ENCODE measurements at places on chromosomes 11 and 22.

- DNase-seq: no peak
Measured at GRCh38 chr22:47161631-47162030, 399.2 kb downstream of the TBC1D22A start.

DNA sequence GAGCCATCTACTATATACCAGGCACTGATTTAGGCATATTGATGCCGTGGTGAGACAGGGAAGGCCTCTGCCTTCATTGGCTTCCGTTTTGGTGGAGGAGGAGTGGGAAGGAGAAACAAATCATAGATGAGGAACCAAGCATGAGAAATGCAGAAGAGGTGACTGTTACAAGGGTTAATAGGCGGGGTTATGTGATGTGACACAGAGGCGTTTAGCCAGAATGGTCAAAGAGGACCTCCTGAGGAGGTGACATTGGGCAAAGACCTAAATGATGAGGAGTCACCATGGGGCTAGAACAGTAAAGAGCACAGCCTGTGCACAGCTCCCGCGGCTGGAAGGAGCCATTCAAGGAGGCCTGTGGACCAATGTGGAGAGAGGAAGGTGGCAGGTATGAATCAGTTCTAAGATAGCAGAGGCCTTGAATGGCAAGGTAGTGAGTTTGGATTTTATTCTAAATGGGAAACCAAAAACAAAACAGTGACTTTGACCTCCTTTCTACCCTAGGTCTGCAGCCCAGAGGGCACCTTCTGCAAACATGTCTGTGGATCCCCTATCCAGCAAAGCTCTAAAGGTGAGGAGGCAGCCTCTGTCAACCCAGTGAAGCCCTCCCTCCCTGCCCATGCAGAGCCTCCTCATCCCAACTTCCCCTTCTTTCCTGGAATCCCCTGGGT, 11.7 kb downstream of the MAFF start:
- DNase-seq: no peak

DNA sequence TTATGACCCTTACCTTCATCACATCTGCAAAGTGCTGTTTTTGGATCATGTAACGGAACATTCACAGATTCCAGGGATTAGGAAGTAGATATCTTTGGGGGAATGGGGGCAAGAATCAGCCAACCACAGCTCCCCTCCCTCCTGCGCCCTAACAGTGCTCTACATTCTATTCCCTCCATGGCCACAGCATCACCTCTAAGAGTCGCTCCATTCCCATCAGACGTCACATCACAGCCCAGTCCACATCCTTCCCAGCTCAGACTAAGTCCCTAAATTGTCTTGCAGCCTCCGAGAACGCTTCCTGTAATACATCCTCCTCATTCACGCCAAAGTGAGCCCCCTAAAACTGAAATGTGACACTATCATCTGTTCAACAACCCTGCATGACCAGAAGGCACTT, 5.9 kb downstream of the SCGB1D1 start:
- DNase-seq: no peak

DNA sequence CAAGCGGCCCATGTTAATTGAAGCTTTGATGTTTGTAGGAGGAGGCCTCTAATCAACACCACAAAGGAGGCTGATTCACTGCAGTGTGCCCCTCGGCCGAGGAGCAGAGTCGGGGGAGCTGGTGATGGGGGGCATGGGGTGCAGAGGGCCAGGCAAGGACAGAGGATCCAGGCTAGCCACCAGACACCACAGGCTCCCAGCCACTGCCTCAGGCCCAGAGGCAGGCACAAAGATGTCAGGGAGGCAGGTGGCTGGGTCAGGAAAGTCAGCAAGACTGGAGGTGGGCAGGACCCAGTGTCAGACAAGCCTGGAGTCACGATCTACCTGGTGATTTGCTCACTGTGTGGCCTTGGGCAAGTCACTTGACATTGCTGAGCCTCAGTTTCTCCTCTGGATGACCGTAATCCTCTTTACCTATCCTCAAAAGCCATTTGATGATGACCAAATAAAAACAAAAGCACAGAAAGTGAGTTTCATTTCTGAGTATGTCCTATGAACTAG, 121.0 kb downstream of the BUD13 start:
- no peak for DNase-seq

DNA sequence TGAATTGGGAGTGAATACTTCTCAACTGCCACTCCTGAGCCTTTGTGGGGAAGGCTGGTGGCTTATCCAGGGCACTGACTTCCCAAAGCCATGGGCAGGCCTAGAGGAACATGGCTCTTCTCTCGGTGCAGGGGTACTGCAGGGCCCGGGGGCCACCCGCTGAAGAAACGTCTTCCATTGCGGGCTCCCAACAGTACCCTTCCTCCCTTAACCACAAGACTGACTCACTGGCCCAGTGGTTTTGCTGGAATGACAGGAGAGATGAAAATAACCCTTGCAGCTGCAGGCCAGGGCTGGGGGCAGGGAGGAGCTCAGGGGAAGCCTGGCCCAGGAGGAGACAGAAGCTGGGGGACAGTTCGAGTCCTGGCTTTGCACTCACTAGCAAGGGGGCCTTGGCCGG, 13.5 kb downstream of the TXN2 start:
- no peak for DNase-seq

- no peak for DNase-seq
Measured at GRCh38 chr11:47415949-47416472, 7.6 kb downstream of the SLC39A13 start.

- no peak for DNase-seq
Measured at GRCh38 chr22:39725351-39726035, 154.9 kb downstream of the CACNA1I start.

DNA sequence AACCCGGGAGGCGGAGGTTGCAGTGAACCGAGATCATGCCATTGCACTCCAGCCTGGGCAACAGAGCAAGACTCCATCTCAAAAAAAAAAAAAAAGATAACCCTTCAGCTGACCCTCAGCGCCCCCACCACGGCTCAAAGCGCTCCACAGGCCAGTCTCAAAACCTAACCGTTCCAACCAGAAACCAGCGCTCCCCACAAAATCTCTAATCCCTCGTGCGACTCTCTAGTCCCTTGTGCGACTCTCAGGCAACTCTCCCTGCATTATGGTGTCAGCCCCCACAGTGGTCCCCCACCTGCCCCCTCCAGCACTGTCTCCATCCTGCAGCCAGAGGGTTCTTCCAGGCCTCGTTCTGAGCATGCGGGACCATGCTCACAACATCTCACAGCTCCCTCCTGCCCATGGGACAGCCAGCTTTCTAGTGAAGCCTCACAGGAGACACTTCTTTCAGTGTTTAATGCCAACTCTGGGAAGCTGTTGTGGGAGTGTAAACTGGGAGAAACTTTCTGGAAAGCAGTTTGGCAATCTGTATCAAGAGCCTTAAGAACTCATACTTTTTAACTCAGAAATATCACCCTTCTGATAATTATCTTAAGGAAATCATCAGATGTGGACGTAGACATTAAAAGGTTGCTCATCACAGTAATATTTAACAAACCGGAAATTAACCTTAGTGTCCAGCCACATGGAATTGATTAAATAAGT, 4.2 kb upstream of the RASGRP2 start:
- DNase-seq: no peak

DNA sequence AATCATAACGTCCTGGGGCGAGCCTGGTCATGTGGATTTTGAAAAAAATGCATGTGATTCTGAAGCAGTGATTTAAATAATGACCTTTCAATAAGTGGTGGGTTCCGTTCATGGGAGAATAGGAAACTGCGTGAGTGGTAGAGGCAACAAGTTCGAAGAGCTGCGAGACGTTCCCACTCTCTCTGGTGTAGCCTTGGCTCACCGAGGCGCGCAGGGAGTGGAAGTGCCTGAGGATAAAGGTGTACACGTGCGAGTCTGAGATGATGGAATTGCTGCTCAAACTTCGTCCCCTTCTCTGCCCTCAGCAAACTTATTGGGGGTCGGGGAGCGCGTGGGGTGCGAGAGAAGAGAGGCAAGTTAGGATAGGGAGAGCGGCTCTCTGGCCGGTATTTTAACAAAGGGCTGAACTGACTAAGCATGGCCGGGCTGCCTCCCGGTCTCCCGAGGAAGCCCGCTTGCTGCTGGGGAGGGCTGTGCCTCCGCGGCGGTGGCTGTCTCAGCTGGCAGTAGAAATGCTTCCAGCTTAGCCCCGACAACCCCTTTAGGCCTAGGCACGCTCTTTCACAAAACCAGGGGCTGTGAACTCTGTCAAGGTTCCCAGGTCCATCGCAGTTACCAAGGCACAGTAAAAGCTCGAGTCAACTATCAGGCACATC, 875 bp upstream of the STT3A start:
- DNase-seq: peak; percentile 29

- DNase-seq: no peak
Measured at GRCh38 chr11:120181376-120181975, 29.4 kb upstream of the OAF start.

- no peak for DNase-seq
Measured at GRCh38 chr22:41826430-41827383, 6.2 kb upstream of the SREBF2 start.

- DNase-seq: no peak
Measured at GRCh38 chr11:45169310-45170072, 23.1 kb downstream of the PRDM11 start.

- no peak for DNase-seq
Measured at GRCh38 chr22:49892226-49892899, 25.9 kb downstream of the ALG12 start.

GRCh38 chr22:44305888-44306287, 6.9 kb downstream of the SHISAL1 start:
- DNase-seq: no peak

DNA sequence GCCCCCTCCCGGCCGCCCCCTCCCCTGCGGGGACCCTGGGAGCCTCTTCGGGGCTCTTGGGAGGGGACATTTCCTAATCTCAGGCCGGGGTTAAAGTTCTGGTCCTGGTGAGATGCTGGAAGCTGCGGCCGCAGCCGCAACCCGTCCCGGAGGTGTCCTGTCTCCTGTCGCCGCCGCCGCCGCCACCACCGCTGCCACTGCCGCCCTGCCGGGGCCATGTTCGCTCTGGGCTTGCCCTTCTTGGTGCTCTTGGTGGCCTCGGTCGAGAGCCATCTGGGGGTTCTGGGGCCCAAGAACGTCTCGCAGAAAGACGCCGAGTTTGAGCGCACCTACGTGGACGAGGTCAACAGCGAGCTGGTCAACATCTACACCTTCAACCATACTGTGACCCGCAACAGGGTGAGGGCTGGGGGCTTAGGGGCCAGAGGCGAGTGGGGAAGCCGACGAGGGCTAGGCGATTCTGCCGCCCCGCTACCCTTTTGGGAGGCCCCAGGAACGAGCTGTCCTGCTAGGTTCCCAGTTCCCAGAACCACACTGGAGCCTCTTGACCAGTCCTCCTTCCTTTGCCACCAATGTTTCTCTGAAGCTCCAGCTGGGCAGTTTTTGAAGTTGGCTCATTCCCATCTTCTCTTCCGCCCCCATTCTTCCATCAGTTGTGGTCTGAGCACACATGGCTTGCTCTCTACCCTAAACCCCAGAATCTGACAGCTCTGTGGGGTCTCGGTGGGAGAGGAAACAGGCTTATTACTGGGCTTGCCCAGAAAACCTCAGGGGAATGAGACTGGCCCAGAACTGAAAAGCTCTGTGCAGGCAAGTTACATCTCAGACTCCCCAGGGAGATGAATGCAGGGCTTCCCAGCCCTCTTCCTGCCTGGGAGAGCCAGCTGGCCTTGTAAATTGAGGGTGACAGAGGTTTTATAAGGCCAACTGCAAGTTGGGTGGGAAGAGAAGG, 781 bp downstream of the SIDT2 start:
- peak; percentile 38 for DNase-seq

- DNase-seq: no peak
Measured at GRCh38 chr22:31080164-31080847, 812 bp upstream of the SMTN start.

DNA sequence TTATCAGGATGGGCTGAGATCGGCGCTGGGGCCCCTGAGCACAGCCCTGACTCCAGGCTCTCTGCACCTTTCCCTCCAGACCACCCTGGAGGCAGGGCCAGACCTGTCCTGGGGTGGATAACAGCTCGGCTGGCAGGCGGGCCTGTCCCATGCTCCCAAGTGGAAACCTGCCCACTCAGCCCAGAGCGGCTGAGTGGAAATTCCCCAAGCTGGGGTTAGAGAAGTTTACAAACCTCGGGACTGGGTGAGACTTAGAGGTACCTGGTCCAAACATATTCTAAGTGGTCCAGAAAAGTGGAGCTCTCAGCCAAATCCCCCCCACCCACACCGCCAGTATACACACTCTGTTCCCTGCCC, 4.8 kb upstream of the FXYD2 start:
- DNase-seq: no peak

- DNase-seq: no peak
Measured at GRCh38 chr11:129115652-129116586, 76.2 kb downstream of the ARHGAP32 start.

DNA sequence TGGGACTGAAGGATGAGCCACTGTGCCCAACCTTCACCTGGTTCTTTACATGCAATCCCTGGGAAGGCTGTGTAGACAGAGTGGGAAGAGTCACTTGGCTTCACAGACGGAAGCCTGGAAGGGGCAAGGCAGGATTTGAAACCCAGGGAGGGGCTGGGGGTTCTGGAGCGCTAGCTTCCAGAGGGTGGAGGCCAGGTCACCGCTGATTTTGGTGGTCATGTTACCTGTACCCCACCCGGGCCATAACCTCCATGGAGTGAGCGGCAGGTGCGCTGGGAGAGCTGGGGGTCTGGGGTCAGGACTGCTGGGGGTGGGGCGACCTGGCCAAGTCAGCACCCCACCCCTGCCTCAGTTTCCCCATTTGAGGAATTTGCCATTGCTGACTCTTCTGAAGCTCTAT, 38.3 kb downstream of the PDGFB start:
- DNase-seq: no peak

DNA sequence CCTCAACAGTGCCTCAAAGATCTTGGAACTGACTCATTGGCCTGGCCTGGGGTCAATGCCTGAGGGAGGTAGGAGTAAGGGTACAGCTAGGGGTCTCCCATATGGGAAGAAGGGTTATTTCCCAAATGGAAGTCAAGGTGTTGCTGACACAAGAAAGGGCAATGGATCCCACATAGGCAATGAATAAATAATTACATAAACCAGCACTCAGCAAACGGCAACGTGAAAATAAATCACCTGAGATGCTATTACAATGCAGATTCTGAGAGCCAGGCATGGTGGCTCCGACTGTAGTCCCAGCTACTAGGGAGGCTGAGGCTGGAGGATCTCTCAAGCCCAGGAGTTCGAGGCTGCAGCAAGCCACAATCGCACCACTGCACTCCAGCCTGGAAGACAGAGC, 36.5 kb upstream of the SLC35C1 start:
- DNase-seq: no peak

All from stimulated activated CD4-positive, alpha-beta T cell treated with anti-CD3 and anti-CD28 coated beads, Interleukin-2, amount 100 ng/mL, for 48 hours (primary cell).